ENCODE measurements at places on chromosomes 7 and 10.

- no peak for DNase-seq
These were observed 66.1 kb downstream of the MDFIC start for GRCh38 chr7:114988026-114988425.

DNA sequence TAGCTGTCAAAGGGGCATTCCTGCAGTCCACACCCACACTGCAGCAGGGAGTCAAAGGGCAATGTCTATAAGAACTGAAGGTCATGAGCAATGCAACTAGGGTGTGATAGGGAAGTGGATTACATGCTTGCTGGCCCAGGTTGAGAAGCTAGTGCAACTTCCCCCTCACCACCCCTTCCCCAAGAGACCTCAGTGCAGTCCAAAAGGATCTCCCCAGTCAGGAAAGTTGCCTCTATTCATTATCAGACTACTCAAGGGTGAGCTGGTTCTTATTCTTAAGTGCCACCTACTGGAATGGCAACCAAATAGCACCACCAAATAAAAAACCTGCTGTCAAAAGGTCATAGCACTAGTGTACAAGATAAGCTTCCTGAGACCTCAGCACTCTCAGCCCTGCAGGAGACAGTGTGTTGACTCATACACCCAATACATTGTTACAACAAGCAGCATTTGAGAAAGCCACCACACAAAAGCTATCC lies 28.2 kb downstream of the MTERF1 start:
- no peak for DNase-seq

- no peak for DNase-seq
These were observed 95.7 kb downstream of the GNAI1 start for GRCh38 chr7:80230327-80230726.

DNA sequence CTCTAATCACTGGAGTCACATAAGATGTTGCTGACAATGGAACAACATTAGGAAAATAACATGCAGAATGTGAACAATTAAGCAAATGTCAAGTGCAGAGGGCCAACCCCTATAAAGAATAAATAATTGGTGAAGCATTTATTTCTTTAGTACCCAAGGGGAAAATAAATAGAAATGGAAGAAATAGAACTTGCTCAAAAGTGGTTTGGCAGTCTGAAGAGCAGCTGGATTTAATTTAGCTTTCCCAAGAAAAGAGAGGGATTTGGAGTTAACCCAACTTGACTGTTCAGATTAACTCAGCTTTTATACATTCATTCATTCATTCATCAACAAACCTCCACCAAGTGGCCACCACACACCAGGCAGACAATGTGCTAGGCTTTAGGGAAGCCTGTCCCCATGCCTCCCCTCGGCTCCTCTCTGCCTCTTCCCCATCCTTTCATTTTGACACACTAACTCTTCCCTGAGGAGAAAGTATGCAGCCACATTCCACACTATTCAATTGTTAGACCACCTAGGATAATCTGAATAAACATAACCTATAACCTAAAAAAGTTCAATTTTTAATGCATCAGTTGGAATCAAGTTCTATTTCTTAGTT lies 295.5 kb downstream of the AHR start:
- no peak for DNase-seq

GRCh38 chr7:116283595-116284204 lies 73.4 kb downstream of the TES start:
- no peak for DNase-seq

DNA sequence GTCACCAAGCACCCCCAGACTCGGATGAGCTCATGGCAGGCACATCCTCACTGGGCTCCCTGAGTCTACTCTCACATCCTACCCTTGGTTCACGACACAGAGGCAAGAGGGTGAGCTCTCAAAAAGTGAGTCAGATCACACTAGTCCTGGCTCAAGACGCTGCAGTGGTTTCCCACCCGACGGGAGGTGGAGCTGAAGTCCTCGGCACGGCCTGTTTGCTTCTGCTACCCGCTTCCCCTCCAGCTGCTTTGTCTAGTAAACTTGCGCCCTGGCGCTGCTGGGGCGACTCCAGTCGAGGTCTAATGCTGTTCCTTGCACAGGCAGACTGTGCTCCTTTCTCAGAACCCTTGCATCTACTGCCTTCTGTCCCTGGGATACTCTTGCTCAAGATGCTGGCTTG lies 13.5 kb upstream of the SFMBT2 start:
- no peak for DNase-seq

DNA sequence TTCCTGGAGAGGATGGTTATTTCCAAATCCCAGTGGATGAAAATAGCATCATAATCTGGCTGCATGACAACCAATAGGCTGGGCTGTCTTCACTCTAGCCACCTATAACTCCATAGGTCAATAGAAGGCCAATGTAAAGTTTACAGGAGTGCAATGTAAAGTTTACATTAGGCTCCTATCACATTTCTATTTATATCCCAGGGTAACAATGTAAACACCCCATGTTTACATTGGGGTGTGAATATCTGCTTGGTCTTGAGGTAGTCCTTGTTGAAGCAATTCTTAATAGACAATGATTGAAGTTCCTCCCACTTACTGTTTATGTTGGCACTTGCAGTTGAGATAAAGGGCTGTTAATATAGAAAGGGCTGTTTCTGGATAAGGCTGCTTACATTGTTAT lies 21.5 kb downstream of the CH25H start:
- no peak for DNase-seq

GRCh38 chr7:94303695-94304094 lies 91.0 kb upstream of the COL1A2 start:
- DNase-seq = no peak

DNA sequence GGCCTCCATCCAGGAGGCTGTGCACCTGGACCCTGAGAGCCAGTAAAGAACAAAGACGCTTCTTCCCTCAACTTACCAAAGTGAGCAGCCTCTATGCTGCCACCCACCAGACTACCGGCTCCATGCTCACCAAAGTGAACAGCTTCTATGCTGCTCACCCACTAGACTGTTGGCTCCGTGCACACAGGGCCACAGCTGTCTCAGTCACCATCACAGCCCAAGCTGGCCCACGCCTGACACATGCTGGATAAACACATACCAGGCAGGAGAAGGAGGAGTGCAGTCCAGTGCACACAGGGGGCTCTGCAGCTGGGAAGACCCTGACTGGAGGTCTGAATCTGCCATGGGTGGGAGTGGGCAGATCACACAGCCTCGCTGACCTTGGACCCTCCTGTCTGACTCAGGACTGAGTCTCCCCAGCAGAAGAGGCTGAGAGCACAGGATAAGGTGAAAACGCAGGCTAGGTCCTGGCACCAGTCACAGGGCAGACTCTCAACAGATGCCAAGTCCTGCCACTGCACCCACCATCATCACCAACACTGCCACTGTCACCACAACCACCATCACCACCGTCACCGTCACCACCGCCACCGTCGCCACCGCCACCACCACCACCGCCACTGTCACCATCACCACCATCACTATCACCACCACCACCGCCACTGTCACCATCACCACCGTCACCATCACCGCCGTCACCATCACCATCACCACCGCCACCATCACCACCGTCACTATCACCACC lies 130.9 kb downstream of the MAD1L1 start:
- no peak for DNase-seq

- no peak for DNase-seq
These were observed 33.4 kb downstream of the CDCA7L start for GRCh38 chr7:21912305-21912704.

DNA sequence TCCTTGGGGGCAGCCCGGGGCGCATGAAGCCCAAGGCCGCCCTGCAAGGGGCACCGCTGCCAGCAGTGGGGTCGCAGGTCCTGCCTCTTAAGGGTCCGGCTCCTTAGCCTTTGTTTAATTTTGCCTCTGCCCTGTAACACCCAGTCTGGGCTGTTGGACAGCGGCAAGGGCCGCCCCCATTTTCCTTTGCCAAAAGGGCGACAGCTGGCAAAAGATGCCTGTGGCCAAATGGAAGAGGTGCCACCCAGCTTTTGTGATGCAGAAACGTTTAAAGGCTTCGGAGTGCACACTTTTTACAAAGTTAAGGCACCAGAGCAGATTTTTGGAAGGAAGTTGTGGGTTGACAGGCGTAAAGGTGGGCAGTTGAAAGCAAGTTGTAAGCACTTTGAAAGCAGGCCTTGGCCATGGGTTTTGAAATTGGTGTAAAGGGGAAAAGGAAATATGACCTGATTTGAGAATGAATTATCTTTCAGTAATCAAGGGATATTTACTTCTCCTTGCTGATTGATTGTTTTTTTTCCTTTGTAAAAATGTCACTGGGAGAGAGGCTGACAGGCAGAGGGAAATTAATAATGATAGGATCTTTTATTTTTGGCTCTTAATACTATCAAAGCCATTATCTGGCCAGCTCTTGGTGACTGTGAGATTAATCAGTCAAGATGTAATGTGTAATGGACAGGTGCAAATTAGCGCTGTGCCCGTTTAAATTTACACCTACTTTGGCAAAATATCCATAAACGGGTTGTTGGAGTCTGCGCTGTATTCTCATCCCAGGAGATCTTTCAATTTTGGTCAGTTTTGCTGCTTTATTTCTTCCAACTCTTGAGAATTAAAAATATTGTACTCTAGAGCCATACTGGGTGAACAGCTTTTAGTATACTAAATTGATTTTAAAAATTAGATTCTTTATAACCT lies 1.2 kb downstream of the CASD1 start:
- no peak for DNase-seq

- DNase-seq = no peak
These were observed 26.6 kb upstream of the LMTK2 start for GRCh38 chr7:98079891-98080648.

Data from NCI-H187 treated with DMSO at 0.1 percent for 48 hours (cell line).